ENCODE measurements at places on chromosomes 12 and 14. TPM values are rescaled to one million over a fixed set of nuclear protein-coding genes. Genes with fewer than 3 reads are reported as not detected.

DNA sequence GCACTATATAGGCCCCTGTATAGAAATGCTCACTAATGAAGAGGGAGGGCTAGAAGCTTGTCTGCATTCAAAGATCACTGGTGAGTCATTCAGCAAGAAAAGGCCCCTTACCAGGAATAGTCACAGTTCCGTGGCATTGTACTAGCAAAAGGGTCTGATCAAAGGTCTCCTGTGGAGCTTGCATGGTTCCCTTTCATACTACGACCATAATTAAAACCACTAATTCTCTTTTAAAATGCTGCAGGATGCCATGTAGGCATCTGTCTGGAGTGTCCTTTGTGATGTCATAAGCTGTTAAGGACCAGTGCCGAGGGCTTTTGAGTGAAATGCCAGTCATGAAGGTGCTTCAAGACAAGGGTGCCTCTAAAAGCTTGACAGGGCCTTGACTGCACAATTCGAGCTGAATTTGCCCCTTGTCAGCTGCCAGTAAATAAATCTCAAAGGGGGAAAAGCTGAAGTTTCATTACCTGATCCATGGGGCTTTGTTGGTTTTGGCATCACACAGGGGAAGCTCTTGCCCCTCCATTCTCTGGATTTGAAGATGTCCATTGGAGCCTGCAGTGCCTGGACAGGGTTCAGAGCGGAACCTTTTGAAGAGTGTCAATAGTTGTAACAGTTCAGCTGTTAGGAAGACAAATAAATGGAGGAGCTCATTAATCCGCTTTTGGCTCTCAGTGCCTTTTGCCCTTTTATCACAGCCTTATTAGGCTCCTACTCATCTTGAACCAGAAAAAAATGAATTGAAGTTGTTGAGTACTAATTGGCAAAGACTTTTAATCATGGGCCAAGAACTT lies 69.1 kb downstream of the TMEM260 start:
- H3K4me1 ChIP-seq = no peaks in the 10 kb centered on the region
- no peak overlapping the region for H3K27ac ChIP-seq
- no peaks in the 10 kb centered on the region for H3K36me3 ChIP-seq
- no peak overlapping the region for H3K4me3 ChIP-seq
- DNase-seq = no peak
- no peaks in the 10 kb centered on the region for H3K27me3 ChIP-seq

- no peaks in the 10 kb centered on the region for H3K4me1 ChIP-seq
- H3K36me3 ChIP-seq = no peaks in the 10 kb centered on the region
- H3K27me3 ChIP-seq = no peaks in the 10 kb centered on the region
- DNase-seq = no peak
- H3K27ac ChIP-seq = no peak overlapping the region
- H3K4me3 ChIP-seq = no peak overlapping the region
Measured at GRCh38 chr12:131028587-131029338, 75.1 kb downstream of the ADGRD1 start.

SELPLG gene
- 0.72 TPM for total RNA-seq

GRCh38 chr14:101737414-101738339 lies 23.8 kb upstream of the PPP2R5C start:
- H3K4me1 ChIP-seq = no peaks in the 10 kb centered on the region
- no peak overlapping the region for H3K27ac ChIP-seq
- H3K27me3 ChIP-seq = no peaks in the 10 kb centered on the region
- no peak for DNase-seq
- no peaks in the 10 kb centered on the region for H3K36me3 ChIP-seq

GRCh38 chr12:126915309-126915708 lies 1351.7 kb upstream of the TMEM132C start:
- H3K27me3 ChIP-seq = no peaks in the 10 kb centered on the region
- H3K36me3 ChIP-seq = no peaks in the 10 kb centered on the region
- no peak overlapping the region for H3K4me3 ChIP-seq
- no peak overlapping the region for H3K27ac ChIP-seq
- no peaks in the 10 kb centered on the region for H3K4me1 ChIP-seq

DNA sequence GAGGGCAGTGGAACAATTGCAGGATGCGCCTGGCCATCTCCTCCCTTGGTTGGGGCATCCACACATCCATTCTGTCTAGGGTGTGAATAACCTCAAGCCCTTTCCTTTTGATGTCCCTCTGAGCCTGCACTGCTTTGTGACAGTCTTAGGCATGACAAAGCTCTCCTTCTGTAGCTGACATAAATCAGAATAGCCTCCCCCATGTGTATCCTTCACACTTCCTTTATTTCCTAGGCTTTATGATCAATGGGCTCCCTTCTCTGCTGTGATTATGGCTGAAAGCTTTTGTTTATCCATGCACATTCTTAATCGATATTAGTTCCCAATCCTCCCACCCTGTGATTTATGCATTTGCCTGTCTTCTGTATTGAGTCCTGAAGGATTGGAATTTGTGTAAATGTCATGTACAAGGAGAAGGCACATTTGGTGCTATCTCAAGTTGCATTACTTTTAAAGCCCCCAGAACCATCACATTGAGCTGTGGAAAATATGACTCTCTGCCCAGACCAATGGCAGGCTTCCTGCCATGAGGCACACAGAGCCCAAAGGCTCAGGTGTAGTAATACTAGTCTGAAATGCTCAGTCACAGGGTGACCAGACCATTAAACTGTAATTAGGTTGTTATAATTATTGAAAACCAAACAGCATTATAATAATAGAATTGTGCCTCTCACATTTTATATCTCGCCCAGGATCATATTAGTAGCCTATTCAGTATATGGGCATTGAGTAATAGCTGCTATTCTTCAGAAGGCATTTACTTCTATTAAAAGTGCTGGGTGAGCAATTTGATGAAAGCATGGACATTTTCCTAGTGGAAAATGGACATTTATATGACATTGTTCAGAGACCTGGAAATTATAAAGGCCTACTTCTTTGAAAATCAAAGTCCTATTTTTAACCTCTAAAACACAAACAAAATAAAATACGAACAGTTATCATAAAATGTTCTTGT lies 14.0 kb downstream of the EMP1 start:
- H3K27ac ChIP-seq = no peak overlapping the region
- H3K4me1 ChIP-seq = peaks cover 31% of the 10 kb centered on the region
- no peaks in the 10 kb centered on the region for H3K36me3 ChIP-seq
- no peak overlapping the region for H3K4me3 ChIP-seq
- no peak for DNase-seq

CLEC6A gene
- total RNA-seq = not detected

DEPDC4 gene
- total RNA-seq = 4.8 TPM

CLEC9A gene
- total RNA-seq = not detected

GRCh38 chr12:97321621-97322020 lies 141.0 kb upstream of the RMST start:
- H3K36me3 ChIP-seq = no peaks in the 10 kb centered on the region
- H3K27ac ChIP-seq = no peak overlapping the region
- peaks cover 3% of the 10 kb centered on the region for H3K27me3 ChIP-seq
- H3K4me1 ChIP-seq = peaks cover 5% of the 10 kb centered on the region
- H3K4me3 ChIP-seq = no peak overlapping the region

DNA sequence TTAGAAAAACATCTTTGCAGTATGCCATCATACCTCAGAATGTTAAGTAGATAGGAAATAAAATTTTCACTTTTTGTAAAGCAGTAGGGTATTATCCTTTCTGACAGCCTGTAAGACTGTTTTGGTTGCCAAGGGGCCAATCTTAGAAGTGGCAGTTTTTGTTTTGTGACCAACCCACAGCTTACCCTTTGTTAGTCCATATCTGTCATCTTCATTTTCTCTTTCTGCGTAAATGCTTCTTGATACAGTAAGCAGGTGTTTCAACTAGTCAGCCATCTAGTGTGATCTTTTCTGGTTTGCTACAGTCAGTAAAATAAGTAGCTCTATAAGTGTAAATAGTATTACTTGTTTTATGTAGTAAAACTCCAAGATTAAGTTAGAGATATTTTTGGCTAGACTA lies 8.8 kb downstream of the PPM1A start:
- no peak overlapping the region for H3K27ac ChIP-seq
- no peaks in the 10 kb centered on the region for H3K27me3 ChIP-seq
- no peak overlapping the region for H3K4me3 ChIP-seq
- H3K36me3 ChIP-seq = no peaks in the 10 kb centered on the region
- no peak for DNase-seq

DNA sequence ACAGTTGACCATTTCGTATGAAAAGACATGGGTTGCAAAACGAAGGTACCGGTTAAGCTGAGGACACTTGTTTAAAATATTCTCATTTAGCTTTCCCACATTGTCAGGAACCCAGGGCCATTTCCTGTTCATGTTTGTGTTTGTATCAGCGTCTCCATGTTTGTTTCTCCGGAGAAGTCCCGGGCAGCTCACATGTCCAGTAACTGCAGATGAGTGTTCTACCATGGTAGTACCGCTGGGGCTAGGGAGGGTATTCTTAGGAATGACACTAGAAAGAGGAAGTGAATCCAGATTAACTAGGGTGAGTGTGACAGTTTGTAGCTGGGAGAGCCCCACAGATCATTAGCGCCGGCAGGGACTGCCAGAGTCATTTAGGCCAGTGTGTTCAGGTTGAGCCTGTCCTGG lies 50.0 kb upstream of the EVL start:
- no peaks in the 10 kb centered on the region for H3K36me3 ChIP-seq
- peak; percentile 53 for DNase-seq
- H3K4me3 ChIP-seq = no peak overlapping the region
- peaks cover 35% of the 10 kb centered on the region for H3K4me1 ChIP-seq
- peak overlapping the region; percentile 55 for H3K27ac ChIP-seq

- H3K36me3 ChIP-seq = no peaks in the 10 kb centered on the region
- no peaks in the 10 kb centered on the region for H3K4me1 ChIP-seq
- no peak overlapping the region for H3K27ac ChIP-seq
- DNase-seq = no peak
- no peaks in the 10 kb centered on the region for H3K27me3 ChIP-seq
Measured at GRCh38 chr14:106843951-106844483, 1317.6 kb downstream of the TMEM121 start.

CD163 gene
- 5.6 TPM for total RNA-seq

DNA sequence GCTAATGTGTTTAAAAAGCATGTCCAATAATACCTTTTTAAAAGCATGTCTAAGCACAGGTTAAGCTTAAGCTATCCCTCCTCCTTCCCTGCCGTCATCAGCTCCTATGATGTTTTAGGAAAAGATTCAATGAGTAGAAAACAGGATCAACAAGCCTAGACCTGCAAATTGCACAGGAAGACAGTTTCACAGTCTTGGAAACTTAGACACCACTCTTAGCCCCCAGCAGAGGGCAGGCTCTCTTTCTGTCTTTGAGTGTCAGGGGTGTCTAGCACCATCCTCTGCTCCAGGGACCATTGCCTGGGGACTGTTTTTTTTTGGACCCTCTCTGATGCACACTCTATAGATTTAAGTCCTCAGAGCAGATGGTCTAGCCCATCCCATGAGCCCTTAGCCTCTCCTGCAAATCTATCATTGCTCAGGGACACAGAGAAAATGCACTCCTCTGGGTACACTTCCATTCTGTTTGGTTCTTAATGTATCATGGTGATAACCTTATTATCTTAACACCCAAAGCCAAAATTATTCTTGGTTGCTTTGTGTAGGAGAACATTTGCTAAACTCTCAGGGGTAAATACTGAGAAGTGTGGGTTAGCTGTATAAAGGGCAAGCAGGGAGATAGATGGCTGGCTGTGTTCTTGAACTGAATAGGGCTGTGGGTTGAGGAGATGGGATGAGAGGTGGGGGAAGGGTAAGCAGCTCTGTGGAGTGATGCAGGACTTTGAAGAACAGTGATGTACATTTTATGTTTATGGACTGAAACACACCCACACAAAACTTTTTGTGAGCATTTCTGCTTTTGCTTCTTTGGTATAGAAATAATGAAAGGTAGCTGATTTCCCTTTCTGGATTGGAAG lies 259.9 kb upstream of the DDHD1 start:
- no peak overlapping the region for H3K27ac ChIP-seq
- H3K27me3 ChIP-seq = no peaks in the 10 kb centered on the region
- DNase-seq = no peak
- H3K36me3 ChIP-seq = no peaks in the 10 kb centered on the region
- H3K4me3 ChIP-seq = no peak overlapping the region
- no peaks in the 10 kb centered on the region for H3K4me1 ChIP-seq

Measured in hepatocyte (in vitro differentiated cells).